ENCODE measurements at places on chromosomes 3 and 15.

GRCh38 chr3:70392227-70392626, 79.8 kb upstream of the MDFIC2 start:
- DNase-seq, result no peak

DNA sequence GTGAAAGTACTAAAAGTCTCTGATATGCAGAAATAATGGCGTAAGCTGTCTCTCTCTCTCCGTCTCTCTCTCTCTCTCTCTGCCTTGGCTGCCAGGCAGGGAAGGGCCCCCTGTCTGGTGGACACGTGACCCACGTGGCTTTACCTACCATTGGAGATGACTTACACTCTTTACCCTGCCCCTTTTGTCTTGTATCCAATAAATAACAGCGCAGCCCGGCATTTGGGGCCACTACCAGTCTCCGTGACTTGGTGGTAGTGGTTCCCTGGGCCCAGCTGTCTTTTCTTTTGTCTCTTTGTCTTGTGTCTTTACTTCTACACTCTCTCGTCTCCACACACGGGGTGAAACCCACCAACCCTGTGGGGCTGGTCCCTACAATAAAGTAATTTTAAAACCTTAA, 12.2 kb upstream of the TMEM40 start:
- no peak for DNase-seq

GRCh38 chr3:33071946-33072345, 25.0 kb downstream of the GLB1 start:
- DNase-seq, result no peak

- DNase-seq, result no peak
Measured at GRCh38 chr3:124856677-124857076, 30.5 kb downstream of the ITGB5 start.

GRCh38 chr3:141738891-141739363, 829 bp downstream of the RNF7 start:
- peak; percentile 7 for DNase-seq

GRCh38 chr3:192905980-192906678, 11.5 kb downstream of the MB21D2 start:
- DNase-seq, result no peak

- no peak for DNase-seq
Measured at GRCh38 chr15:77145370-77145769, 74.5 kb upstream of the TSPAN3 start.
